Stimulated activated CD4-positive, alpha-beta T cell treated with anti-CD3 and anti-CD28 coated beads, Interleukin-4, amount 100 ng/mL, for 4 hours (primary cell): ENCODE measurements at places on chromosomes 1 and 21.

DNA sequence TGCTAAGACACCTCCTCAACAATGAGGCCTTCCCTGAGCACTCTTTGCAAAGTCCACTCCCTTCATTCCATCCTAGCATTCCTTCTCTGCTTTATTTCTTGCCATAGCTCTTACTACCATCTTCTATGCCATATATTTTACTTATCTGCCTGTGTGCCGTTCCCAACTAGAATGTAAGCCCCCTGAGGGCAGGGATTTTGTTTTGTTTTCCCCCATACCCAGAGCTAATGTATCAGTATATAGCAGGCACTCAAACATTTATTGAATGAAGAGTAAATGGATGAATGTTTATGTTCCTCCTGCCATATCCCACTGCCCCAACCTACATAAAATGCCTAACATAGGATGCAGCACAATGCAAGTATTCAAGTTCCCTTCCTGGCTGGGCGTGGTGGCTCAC is 14.9 kb upstream of the PPP1R15B start:
- no peak for DNase-seq

GRCh38 chr1:206421616-206422340 is 48.5 kb upstream of the IKBKE start:
- DNase-seq: no peak

DNA sequence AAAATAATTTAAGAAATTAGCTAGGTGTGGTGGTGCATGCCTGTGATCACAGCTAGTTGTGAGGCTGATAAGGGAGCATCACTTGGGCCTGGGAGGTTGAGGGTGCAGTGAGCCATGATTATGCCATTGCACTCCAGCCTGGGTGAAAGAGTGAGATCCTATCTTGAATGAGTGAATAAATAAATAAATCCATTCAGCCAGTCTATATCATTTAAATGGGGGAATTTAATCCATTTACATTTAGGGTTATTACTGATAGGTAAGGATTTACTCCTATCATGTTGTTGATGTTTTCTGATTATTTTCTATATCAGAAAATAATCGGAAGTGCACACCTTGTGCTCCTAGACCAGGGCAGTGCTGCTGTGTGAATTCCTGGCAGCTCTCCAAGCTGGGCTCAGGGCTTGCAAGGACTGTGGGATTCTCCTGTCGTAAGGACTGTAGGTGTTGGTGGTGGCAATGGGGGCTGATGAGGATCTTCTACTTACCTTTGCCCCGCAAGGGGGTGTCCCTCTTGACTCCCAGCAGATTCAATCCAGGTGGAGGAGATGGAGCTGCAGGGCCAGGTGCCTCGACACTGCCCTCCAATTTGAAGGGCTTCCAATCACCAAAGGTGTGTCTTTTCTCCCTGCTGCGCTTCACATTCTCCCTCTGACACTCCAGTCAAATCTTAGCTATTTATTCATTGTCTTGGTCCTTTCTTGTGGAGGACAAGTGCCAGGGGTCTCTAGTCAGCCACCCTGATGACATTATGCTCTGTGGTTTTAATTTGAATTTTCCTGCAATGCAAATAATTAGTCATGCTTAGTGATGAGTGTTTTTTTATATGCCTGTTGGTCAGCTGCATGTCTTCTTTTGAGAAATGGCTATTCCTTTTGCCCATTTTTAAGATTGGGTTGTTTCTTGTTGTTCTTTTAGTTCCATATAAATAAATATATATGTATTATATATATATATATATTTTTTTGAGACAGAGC is 14.1 kb upstream of the TRAPPC10 start:
- no peak for DNase-seq

- no peak for DNase-seq
Measured at GRCh38 chr1:109909561-109909960, 1.1 kb upstream of the CSF1 start.

DNA sequence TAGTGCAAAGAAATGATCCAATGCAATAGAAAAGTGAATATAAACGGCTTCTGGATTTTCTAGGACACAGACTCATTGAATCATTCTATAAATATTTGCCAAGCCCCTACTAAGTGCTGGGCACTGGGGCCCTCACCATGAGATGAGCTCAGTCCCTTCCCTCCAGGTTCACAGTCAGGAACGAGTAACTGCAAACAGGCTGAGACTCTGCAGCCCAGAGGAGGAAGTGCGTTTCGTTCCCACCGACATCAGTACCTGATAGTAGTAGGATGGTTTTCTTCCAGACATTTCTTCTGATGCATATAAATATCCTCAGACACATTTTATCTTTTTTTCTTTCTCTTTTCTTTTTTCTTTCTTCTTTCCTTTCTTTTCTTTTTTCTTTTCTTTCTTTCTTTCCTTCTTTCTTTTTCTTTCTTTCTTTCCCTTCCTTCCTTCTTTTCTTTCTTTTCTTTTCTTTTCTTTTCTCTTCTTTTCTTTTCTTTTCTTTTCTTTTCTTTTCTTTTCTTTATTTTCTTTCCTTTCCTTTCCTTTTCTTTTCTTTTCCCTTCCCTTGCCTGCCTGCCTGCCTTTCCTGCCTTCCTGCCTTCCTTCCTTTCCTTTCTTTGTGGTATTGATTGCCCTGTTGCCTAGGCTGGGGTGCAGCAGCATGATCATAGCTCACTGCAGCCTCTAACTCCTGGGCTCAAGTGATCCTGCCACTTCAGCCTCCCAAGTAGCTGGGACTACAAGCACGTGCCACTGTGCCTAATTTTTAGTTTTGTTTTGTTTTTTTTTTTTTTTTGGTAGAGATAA is 135.4 kb downstream of the DISC1 start:
- DNase-seq: no peak

GRCh38 chr1:178774263-178774662 is 49.2 kb downstream of the RALGPS2 start:
- no peak for DNase-seq

DNA sequence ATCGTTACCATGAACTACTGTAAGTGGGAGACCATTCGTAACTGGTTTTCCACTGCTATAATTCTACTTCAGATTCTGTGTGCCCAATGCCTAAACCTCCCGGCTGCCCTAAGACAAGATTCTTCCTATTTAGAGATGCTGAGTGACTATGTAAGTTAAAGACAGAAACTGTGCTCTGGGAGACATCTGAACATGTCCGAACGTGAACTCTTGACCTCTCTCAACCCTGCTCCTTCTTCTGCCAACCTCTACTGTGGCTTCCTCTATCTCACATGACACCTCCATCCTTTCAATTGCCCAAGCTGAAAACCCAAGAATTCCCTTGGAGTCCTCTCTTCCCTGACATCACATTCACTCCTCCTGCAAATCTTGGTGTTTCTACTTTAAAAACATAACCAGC is 182.9 kb downstream of the AKT3 start:
- DNase-seq: no peak

DNA sequence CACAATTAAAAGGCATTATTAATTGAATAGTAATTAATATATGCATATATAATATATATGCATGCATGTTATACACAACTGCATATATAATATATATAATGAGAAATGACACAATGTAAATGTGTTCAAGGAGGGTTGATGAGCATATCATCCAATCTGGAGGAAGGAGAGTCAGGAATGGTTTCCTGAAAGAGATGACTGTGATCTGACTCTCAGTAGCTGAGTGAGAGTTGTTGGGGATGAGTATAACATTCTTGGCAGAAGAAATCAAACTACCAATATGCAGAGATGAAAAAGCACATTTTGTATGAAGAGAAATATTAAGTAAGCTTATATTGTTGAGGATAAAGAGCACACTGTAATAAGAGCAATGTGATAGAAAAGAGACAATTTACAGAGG is 37.3 kb downstream of the F13B start:
- DNase-seq: no peak

DNA sequence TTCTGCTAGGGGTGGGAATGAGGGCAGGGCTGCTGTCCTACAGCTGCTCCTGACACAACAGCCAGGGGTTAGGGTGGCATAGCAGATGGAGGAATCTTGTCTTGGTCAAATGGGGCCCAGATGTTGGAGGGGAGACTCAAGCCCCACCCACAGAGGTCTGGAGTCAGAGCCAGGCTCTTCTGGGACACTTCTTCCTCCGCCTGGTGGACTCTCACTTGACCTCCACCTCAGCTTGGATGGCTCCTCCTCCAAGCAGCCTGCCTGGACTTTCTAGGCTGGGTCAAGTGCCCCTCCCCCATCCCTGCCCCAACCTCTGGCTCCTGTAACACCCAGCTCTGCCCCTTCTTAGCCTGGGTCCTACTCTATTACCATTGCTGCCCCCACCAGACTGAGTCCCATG is 35.5 kb downstream of the EPHA2 start:
- DNase-seq: no peak

- DNase-seq: no peak
Measured at GRCh38 chr1:216205176-216205575, 218.1 kb downstream of the USH2A start.

DNA sequence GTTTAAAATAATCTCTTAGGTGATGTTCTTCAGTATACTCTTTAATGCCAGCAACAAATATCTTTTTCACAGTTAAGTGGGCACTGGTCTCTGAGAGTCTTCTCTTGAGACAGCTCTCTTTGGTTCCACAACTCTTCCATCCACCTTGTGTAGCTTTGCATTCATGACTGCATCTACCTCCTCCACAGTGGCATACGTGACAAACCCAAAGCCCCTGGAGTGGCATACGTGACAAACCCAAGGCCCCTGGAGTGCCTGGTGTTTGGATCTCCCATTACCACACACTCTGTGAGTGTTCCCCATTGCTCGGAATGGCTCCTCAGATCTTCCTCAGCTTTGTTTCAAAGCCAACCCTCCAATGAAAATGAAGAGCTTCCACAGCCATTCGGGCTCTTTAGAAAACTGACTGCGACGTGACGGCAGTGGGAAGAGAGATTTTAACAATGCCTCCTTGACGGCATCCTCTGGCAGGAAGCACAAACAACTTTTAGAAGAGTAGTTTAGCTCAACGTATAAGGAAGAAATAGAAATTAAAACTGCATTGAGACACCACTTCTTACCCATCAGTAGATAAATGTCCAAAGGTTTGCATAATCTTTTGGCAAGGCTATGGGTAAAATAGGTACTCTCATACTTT is 45.8 kb downstream of the SLC30A7 start:
- no peak for DNase-seq

DNA sequence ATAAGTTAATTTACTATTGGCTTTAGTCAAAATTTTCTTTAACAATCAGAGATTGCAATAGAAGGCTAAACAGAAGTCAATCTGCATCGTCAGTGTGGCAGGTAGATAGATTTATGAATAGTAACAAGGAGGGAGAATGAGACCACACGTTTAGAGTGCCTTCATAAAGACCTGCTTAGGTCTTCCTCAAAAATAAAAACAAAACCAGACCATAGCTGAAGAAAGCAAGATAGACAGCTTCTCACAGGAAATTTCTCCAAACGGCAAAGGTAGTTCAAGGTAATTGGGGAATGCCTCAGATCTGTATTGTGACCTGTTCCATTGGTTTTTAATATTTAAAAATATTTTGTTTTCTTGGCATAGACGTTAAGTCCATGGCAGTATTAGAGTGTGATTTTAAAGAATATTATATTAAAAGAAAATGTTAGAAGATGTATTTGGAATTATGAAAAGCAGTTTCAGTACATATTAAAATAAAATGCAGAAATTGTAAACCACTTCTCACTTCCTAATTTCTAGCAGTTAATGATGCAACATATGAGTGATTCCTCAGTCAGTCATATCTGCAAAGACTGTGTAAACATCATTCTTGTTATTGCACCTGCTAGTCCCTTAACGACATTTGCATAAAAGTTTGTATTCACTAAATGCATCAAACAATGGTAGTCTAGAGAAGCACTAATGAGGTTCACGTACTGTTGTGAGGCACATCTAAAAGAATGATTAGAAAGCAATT is 278.0 kb downstream of the HLX start:
- no peak for DNase-seq

GRCh38 chr1:201149400-201149799 is 4.9 kb downstream of the TMEM9 start:
- DNase-seq: no peak

DNA sequence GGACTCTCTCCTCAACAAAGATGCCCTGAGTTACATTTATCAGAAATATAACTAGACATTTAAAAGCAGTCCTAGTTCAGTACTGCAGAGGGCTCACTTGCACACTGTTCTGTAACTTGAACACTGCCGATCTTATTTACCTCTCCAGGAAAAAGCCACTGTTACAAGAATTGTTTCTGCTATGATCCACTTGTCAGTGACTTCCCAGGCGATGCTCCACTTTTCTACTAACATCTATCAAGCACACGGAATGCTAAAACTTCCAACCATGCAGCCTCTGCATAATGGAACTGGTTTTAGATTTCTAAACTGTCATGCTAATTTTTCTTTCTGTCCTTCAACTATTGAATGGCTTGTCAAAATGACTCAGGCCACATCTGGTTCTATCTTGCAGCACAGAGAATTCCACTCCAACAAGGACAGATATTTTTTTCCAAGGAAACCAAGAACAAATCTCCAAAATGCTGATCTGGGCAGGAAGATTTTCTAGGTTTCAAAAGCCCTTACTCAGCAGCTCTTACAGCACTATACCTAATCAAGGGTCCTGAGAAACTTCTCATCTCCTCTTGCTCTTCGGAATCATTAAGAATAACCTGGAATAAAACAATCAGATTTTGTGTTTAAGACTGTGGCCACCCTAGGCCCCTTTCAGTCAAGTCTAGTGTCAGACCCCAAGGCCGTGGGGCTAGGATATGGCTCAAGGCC is 9.9 kb downstream of the SEC16B start:
- DNase-seq: no peak

GRCh38 chr1:83828456-83828855 is 170.5 kb downstream of the TTLL7 start:
- DNase-seq: no peak

DNA sequence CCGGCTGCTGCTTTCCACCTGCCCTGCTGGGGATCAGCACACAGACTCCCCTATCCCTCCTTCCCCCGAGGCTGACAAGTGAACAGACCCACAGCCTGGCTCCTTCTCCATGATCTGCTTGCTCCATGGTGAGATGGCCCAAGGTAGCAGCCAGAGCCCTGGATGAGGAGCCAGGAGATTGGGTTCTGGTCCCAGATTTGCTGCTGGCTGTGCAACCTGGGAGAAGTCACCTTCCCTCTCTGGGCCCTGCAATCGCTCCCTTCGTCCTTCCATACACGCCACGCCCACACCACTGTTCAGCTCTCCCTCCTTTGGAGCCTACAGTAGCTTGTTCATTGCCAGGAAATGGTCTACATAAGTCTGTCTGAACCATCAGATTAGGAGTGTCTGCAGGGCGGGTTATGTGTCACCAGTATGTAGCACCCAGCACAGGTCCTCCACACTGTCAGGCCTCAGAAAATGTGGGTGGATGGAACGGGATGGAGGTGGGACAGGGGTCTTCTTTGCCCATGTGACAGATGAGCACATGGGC is 9.2 kb upstream of the EPHA8 start:
- no peak for DNase-seq
